GM23248 (cell line): ENCODE measurements at places on chromosomes 1 and 21.

GRCh38 chr1:101139821-101140718 lies 96.7 kb upstream of the S1PR1 start:
- H3K27ac ChIP-seq, result no peak overlapping the region
- H3K27me3 ChIP-seq, result no peaks in the 10 kb centered on the region
- peaks cover 26% of the 10 kb centered on the region for H3K4me1 ChIP-seq
- DNase-seq, result no peak

DNA sequence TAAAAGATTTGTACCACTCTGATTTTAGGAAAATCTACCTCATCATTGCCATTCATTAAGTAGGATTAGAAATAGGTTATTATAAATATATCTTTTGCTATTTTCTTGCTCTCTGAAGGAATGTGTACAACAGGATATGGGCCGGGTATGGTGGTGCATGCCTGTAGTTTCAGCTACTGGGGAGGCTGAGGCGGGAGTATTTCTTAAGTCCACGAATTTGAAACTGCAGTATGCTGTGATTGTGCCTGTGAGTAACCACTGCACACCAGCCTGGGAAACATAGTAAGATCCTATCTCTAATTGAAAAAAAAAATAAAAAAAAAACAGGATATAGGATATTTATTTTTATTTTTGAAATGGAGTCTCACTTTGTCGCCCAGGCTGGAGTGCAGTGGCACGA lies 50.0 kb downstream of the CLIC4 start:
- no peaks in the 10 kb centered on the region for H3K27me3 ChIP-seq
- DNase-seq, result peak; percentile 47
- H3K4me3 ChIP-seq, result no peak overlapping the region; the same call in 1 of the 2 replicates

DNA sequence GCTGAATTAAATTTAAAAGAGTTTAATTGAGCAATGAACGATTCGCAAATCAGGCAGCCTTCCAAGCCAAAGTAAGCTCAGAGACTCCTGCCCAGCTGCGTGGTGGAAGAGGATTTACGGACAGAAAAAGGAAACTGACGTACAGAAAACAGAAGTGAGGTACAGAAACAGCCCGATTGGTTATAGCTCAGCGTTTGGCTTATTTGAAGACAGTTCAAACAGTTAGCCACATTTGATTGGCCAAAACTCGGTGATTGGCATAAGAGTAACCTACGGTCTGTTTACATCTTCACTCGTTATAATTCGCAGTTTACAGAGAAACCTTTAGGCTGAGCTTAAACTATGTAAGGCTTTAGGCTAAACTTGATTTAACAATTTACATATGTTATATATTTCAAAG lies 46.9 kb downstream of the CR1L start:
- no peaks in the 10 kb centered on the region for H3K27me3 ChIP-seq
- H3K36me3 ChIP-seq, result no peaks in the 10 kb centered on the region
- no peaks in the 10 kb centered on the region for H3K4me1 ChIP-seq
- peak overlapping the region; percentile 59 for H3K4me3 ChIP-seq

GRCh38 chr1:185971688-185972087 lies 237.5 kb downstream of the HMCN1 start:
- no peaks in the 10 kb centered on the region for H3K27me3 ChIP-seq
- peak overlapping the region; percentile 17; the same call in 1 of the 2 replicates for H3K4me3 ChIP-seq
- peaks cover 65% of the 10 kb centered on the region for H3K4me1 ChIP-seq
- peak; percentile 74 for DNase-seq

DNA sequence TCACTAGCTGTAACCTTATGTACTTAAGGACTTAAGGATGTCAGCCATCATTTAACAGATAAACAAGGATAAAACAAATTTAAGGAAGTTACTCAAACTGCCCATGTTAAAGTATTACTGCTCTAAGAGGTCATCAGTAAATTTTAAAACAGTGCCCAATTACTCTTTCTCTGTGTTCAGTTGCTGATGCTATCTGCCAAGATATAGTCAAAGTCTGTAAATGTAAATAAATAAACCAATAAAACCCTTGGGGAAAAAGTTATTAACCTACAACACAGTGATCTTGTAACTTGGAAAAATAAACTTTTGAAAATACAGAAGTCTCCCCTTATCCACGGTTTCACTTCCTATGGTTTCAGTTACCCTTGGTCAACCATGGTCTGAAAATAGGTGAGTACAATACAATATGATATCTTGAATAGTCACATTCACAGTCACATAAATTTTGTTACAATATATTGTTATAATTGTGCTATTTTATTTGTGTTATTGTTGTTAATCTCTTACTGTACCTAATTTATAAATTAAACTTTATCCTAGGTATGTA lies 501.8 kb downstream of the LMO4 start:
- no peak overlapping the region for H3K27ac ChIP-seq
- no peaks in the 10 kb centered on the region for H3K27me3 ChIP-seq

GRCh38 chr1:164743976-164744375 lies 185.0 kb downstream of the PBX1 start:
- DNase-seq, result no peak
- H3K27me3 ChIP-seq, result no peaks in the 10 kb centered on the region
- H3K36me3 ChIP-seq, result no peaks in the 10 kb centered on the region
- no peak overlapping the region for H3K4me3 ChIP-seq

GRCh38 chr1:216739793-216740192 lies 16.6 kb upstream of the ESRRG start:
- no peak overlapping the region for H3K27ac ChIP-seq
- H3K4me1 ChIP-seq, result no peaks in the 10 kb centered on the region
- H3K27me3 ChIP-seq, result peaks cover 10% of the 10 kb centered on the region; the same call in 1 of the 2 replicates
- DNase-seq, result no peak

DNA sequence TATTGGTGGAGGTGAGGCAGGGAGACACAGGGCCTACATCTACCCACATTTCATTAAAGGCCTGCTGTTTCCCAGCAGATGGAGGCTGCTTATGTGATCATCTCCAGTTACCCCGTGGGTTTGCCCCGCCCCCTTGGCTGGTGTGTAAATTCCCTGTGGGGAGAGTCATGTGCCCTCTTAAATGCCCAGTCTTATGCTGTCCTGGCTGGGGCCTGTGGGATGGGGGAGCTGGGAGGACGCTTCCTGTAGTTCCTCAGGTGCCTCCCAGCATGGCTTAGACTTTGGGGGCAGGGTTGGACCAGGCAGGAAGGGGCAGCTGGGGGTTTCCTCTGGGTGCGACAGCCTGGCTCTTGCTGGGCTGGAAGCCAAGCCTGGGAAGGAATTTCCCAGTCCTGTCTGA lies 15.5 kb upstream of the CITED4 start:
- no peaks in the 10 kb centered on the region for H3K27me3 ChIP-seq
- peak overlapping the region; percentile 65 for H3K27ac ChIP-seq
- no peak overlapping the region for H3K4me3 ChIP-seq
- H3K36me3 ChIP-seq, result no peaks in the 10 kb centered on the region
- peaks cover 40% of the 10 kb centered on the region for H3K4me1 ChIP-seq

GRCh38 chr1:216388558-216388957 lies 34.7 kb downstream of the USH2A start:
- no peaks in the 10 kb centered on the region for H3K36me3 ChIP-seq
- H3K27me3 ChIP-seq, result no peaks in the 10 kb centered on the region
- no peaks in the 10 kb centered on the region for H3K4me1 ChIP-seq
- DNase-seq, result no peak
- no peak overlapping the region for H3K4me3 ChIP-seq

DNA sequence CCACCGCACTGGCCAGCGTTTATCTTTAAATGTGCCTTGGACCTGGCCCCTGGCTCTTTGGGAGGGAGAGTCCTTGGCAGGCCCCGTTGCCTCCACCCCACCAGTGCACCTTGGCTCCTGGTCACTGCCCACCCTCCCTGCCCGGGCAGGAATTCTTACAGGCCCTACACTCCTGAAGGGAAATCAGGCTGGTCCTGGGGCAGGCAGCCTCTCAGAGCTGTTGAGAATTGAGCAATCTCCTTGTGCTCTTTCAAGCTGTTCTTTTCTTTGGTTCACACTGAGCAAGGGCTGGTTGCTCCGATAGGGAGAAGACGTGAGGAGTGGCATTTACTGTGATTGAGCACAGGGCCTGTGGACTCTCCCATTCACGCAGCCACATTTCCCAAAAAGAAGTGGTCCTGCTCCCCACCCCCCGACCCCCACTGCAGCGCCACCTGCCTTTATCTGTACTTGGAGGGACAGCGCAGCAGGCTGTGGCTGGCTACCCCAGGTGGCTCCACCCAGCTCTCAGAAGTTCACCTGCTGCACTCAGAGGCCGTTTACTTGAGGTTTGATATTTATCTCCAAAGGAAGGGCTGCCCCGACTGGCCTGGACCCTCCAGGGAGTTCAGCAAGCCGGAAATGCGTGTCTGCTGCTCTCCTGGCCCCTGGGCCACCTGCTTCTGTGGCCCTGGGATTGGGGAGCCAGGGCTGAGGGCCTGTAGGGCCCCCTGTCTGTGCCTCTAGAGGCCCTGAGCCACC lies 47.8 kb downstream of the SKI start:
- H3K27ac ChIP-seq, result peak overlapping the region; percentile 55; the same call in 1 of the 2 replicates
- no peaks in the 10 kb centered on the region for H3K36me3 ChIP-seq
- H3K4me1 ChIP-seq, result peaks cover 51% of the 10 kb centered on the region
- DNase-seq, result peak; percentile 67
- H3K27me3 ChIP-seq, result no peaks in the 10 kb centered on the region
- no peak overlapping the region for H3K4me3 ChIP-seq

DNA sequence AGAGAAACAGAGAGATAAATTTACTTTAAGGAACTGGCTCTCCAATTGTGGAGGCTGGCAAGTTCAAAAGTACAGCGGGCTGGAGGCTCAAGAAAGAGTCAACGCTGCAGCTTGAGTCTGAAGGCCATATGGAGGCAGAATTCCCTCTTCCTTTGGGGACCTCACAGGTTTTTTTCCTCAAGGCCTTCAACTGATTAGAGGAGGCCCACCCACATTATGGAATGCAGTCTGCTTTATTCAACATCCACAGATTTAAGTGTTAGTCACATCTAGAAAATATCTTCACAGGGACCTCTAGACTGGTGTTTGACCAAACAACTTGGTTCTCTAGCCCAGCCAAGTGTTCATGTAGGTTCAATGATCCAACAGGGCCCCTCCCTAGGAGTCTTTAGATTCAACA lies 117.8 kb downstream of the SLC35F3 start:
- H3K4me1 ChIP-seq, result no peaks in the 10 kb centered on the region
- H3K4me3 ChIP-seq, result no peak overlapping the region
- no peak overlapping the region for H3K27ac ChIP-seq

- no peaks in the 10 kb centered on the region for H3K27me3 ChIP-seq
- H3K36me3 ChIP-seq, result no peaks in the 10 kb centered on the region
- no peak overlapping the region for H3K27ac ChIP-seq
- peak; percentile 75 for DNase-seq
Measured at GRCh38 chr1:209435654-209436566, 147.6 kb upstream of the CAMK1G start.

DNA sequence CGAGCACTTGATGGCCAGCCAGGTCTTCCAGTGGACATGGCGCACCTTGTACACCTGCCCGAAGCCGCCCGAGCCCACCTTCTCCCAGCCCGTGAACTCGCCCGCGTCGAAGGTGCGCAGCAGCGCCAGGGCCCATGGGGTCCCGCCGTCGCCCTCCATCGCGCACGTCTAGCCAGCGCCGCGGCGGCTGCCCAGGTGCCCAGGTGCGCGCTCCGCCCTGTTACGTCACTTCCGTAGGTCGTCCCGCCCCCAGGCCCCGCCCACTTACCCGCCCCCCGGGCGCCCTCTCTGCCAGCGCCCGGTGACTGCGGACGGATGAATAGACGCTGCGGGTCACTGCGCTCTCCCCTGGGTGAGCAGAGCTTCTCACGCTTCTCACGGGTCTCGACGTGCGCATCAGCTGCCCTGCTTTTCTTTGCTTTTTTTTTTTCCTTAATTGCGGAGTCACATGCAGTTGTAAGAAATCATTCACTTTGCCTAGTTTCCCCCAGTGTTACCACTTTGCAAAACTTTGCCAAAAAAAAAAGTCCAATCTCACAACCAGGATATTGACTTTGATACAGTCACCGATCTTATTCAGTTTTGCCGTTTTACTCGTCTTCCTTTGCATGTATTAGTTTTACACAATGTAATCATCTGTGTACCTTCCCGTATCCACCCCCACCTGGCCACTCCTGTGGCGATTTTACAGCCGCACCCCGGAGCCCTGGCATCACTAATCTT lies at the start of gene RIPK4:
RIPK4 (minus strand) TSS at position 170 of the 723 bp plus-strand sequence; CDS start at position 159, 11 bp downstream.
- DNase-seq, result peak; percentile 80
- H3K27ac ChIP-seq, result peak within 1 kb of the TSS; percentile 62
- peaks cover 10% of the 10 kb centered on the region; the same call in 1 of the 2 replicates for H3K27me3 ChIP-seq
- no peaks in the 10 kb centered on the region for H3K36me3 ChIP-seq

DNA sequence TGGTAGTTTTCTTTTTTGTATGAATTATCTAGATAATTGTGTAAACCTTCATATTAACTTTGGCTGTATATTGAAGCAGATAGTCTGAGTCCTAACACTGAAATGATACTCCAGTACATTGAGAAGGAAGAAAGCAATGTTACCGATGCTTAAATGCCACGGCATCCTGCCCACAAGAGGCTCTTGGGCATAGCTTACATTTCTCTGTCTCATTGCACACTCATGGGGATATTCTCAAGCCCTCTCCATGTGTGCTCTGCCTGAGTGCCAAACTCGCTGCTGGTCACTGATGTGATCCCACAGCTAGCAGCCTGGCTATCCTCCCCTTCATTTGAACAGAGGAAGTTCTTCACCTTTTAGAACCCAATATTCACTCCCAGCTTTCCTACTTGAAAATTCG lies 179.4 kb downstream of the TGFB2 start:
- no peak overlapping the region for H3K4me3 ChIP-seq
- H3K27me3 ChIP-seq, result no peaks in the 10 kb centered on the region
- peak; percentile 51 for DNase-seq

GRCh38 chr1:213269829-213270228 lies 218.8 kb downstream of the RPS6KC1 start:
- no peak overlapping the region for H3K27ac ChIP-seq
- peaks cover 6% of the 10 kb centered on the region; the same call in 1 of the 2 replicates for H3K36me3 ChIP-seq
- H3K4me1 ChIP-seq, result peaks cover 13% of the 10 kb centered on the region
- no peak for DNase-seq
- H3K4me3 ChIP-seq, result no peak overlapping the region

DNA sequence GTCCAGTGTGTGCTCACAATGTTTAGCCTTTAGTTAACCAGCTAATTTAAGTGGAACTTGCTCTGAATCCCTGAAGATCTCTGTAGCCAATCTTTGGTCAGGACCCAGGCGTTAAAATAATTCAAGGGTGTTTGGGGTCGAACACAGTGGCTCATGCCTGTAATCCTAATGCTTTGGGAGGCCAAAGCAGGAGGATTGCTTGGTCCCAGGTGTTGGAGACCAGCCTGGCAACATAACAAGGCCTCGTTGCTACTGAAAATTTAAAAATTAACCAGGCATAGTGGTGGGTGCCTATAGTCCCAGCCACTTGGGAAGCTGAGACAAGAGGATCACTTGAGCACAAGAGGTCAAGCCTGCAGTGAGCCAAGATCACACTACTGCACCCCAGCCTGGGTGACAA lies 94.3 kb downstream of the ITSN1 start:
- no peaks in the 10 kb centered on the region for H3K4me1 ChIP-seq
- H3K4me3 ChIP-seq, result no peak overlapping the region
- H3K27ac ChIP-seq, result no peak overlapping the region
- no peak for DNase-seq

DNA sequence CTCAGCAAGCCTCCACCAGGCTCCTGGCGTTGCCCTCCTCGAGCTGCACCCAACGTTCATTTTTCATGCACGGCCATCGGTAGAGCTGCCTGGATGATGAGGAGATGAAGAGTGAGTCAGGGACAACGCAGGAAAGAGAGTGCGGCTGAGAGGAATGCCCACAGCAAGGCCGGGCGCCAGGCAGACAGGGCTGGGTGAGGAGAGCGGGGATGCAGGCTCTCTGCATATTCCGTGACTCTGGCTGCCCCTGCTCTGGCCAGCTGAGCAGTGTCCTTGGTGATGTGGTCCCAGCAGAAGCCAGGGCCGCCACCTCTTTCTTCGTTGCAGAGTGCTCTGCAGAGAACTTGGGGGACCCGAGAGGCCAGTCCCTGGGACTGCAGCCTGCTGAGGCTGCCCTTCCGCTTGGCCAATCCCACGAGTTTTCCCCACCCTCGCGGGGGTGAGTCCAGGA lies 10.8 kb downstream of the UMODL1 start:
- H3K27me3 ChIP-seq, result no peaks in the 10 kb centered on the region
- no peak for DNase-seq
- no peak overlapping the region for H3K27ac ChIP-seq
- peaks cover 14% of the 10 kb centered on the region for H3K4me1 ChIP-seq
- no peak overlapping the region for H3K4me3 ChIP-seq
